Ammon's horn (tissue), 1 donor: ENCODE measurements at places on chromosomes 12 and 14.
A peak's percentile ranks its signal among the peaks of the same experiment; 100 is the strongest.

- peak; percentile 75 for DNase-seq
These were observed 29.9 kb downstream of the HSPB8 start for GRCh38 chr12:119208626-119209061.

DNA sequence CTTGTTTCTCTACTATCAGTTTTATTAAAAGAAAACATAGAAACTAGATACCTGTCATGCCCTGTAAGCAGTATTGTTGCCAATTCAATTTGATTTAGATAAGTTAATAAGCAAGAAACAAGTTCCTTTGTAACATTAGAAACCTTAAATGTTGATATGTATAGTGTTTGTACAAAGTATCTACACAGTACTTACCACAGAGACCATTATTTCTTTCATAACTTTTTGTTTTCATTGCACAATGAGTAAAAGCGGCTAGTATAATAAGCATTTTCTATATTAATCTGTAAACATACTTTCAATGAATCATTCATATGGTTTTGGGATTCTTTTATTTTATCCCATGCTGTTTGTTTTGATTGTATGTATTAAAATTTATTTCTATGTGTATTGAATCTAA lies 305.1 kb downstream of the TTC6 start:
- DNase-seq: no peak

DNA sequence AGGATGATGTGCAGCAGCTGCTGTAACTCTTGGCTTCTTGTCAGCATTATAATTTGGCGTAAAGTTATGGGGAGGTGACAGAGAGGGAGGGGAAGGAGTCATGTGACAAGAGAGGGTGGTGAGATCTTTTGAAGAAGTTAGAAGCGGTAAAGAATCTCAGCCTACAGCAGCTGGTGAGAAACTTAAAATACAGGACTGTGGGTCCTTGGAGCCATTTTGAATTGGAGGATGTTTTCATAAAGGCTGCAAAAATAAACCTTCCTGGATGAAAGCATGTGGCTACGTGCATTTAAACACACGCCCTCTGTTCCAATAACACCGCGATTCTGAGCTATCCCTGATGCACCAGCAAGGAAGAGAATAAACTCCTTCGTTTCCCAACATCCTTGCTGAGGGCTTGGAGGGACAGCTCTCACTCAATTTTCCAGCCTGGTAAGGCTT lies 133.7 kb downstream of the TMEM30B start:
- no peak for DNase-seq

- DNase-seq: no peak
These were observed 6.9 kb downstream of the ALDH6A1 start for GRCh38 chr14:74077401-74077800.

DNA sequence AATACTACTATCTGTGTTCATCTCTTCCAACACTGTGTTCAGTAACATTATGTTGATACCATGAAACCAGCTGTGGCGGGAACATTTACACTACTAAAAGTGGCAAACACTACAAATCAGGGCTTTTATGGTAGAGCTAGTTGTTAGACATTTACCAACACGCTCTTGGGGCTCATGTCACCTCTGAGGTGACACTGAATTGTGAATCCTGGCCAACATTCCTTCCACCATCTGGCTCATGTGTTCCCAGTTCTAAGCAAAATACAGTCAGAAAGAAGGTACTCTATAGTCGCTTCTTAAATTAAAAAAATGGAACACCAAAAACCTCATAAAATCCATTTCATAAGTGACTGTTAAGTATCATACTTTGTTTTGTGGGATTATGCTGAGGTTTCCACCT lies 436.6 kb downstream of the FUT8 start:
- DNase-seq: no peak

- no peak for DNase-seq
These were observed 687.5 kb upstream of the FBXO33 start for GRCh38 chr14:40119765-40120164.

- no peak for DNase-seq
These were observed 146.1 kb downstream of the KITLG start for GRCh38 chr12:88433997-88434703.

GRCh38 chr14:79016828-79017505 lies 846.8 kb downstream of the NRXN3 start:
- DNase-seq: no peak

GRCh38 chr14:63551332-63551731 lies 8.2 kb upstream of the PPP2R5E start:
- DNase-seq: no peak

GRCh38 chr12:106247674-106248311 lies at the start of gene CKAP4:
TSS of gene CKAP4 (minus strand) at chr12:106248020. CDS start at chr12:106247851, 169 bp downstream.
- peak; percentile 70 for DNase-seq

DNA sequence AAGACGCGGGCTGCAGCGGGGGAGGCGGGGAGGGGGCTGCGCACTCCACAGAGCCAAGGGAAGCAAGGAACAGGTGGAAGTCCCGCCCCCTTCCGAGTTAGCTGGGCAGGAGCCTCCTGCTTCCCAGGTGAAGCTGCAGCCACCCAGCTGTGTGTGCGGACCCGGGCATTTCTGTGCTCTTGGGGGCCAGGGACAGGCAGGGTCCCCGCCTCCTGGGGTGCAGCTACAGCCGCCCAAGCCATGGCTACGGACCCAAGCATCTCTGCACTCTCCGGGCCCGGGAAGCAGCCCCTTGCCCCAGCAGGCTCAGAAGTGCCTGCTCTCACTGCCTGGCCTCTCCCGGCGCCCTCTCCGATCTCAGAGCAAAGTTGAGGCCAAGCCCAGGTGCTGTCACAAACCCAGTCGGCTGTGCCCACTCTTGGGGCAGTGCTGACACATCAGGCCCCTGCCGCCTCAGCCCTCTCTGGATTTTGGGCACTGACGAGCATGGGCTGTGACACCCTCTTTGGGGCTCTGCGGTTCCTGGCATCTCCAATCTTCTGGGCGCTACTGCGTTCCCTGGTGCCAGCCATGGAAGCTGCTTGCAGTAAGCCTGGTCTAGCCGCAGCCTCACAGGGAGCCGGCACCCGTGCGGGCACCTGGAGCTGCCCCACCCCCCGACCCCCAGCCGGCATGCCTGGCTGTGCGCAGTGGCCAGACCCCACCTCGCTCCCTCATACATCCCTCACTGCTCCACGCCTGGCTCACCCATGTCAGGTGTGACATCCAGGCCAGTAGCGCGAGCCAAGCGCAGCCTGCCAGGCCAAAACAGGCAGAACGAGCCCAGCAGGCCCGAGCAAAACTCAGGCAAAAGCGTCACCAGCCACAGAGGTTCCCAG lies 8.5 kb upstream of the MGAT4C start:
- no peak for DNase-seq

GRCh38 chr12:70074510-70074909 lies 168.7 kb upstream of the CNOT2 start:
- DNase-seq: no peak
